ENCODE measurements at places on chromosomes 3 and 15. TPM values are rescaled to one million over a fixed set of nuclear protein-coding genes. Genes with fewer than 3 reads are reported as not detected.

- DNase-seq: no peak
These were observed 434.7 kb upstream of the PDZRN3 start for GRCh38 chr3:74059301-74059922.

DNA sequence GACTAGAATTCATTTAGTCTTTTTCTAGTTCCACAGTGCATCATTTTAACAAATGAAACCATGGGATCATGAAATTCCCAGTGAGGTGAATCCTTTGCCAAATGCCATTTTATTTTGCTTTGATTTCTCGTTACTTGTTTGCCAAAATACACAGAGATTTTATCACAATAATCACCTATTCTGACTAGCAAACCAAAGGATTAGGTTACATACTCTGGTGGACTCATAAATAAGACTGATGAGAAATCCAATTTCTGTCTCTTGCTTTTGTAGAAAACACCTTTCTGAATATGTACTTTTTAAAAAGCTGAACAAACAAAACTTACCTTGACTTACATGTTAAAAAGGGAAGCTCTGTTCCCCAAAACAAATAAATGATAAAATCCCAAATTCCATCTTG, 12.2 kb downstream of the ERC2 start:
- DNase-seq: no peak

- DNase-seq: no peak
These were observed 1.2 kb downstream of the COX17 start for GRCh38 chr3:119676020-119676419.

GRCh38 chr15:99427668-99428361, 138.0 kb upstream of the MEF2A start:
- DNase-seq: no peak

DNA sequence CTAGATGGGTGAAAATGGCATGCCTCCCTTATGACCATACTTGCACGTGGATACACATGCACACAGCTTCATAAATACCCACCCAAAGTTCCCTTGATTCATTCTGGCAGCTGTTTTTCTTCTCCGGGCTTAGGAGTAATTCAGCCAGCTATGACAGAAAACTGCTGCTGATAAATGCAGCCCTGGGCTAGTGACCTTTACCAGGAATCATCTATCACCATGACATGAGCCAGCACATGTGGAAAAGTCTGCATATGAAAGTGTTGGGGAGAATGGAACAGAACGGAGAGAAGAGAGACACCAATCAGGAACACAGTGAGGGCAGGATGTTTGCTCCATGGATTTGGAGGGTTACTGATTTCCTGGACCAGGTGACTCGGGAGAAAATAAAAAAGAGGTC, 706.3 kb downstream of the PDCD6IP start:
- no peak for DNase-seq

DNA sequence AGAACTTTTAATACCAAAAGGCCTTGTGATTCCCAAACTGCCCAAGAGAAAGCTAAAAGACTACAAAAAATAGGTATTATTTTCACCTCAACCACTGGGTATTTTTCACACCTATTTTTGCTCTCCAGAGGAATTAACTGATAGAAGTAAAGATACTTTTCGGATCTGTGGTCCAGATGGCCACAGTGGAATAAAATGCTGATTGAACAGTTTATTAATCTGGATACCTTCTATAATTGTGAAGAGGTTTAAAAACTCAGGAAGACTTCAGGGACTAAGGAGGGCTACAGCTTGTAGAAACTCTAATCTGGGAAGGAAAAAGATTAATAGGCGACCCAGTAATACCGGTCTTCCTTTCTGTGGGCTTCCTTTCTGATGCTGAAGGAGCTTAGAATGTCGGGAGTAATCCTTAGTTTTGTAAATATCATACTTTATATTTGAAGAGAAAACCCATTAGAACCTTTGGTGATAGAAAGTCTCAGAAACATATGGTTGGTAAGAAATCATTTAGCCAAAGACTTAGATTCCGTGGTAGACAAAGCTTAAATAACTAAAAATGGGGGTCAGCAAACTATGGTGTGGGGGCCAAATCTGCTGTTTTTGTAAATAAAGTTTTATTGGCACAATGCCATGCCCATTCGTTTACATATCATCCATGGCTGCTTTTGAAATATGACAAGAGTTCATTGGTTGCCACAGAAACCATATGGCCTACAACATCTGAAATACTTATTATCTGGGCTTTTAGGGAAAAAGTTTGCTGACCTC, 47.8 kb downstream of the TTC23 start:
- no peak for DNase-seq

DNA sequence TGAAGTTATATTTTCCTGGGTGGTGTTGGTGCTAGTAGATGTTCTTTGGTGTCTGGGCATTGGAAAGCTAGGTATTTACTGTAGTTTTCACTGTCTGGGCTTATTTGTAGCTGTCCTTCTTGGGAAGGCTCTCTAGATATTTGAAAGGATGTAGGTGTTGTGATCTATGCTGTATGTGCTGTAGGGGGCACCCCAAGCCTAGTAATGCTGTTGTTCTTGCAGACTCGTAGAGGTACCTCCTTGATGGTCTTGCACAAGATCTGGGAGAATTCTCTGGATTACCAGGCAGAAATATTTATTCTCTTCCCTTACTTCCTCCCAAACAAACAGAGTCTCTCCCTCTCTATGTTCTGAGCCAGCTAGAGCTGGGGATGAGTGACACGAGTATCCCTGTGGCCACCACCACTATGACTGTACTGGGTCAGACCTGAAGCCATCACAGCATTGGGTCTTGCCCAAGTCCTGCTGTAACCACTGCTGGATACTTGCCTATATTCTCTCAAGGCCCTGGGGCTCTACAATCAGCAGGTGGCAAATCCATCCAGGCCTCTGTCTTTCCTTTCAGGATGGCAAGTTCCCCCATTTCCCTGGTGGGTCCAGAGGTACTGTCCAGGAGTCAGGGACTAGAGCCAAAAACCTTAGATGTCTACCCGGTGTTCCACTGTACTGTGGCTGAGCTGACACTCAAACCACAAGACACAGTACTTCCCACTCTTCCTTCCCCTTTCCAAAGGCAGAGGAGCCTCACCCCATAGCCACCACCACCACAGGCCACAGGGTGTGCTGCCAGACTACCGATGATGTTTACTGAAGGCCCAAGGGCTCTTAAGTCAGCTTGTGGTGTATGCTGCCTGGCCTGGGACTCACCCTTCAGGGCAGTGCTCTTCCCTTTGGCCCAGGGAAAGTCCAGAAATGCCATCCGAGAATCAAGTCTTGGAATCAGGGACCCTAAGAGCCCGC, 195.2 kb upstream of the DPPA4 start:
- DNase-seq: peak; percentile 37

ARHGAP11A gene
- polyA plus RNA-seq: 14.0 TPM

TEX55 gene
- polyA plus RNA-seq: not detected

STRA6 gene
- not detected for polyA plus RNA-seq
